Calu3 (cell line): ENCODE measurements at places on chromosomes 13 and 19. TPM values are rescaled to one million over a fixed set of nuclear protein-coding genes. Genes with fewer than 3 reads are reported as not detected.

DNA sequence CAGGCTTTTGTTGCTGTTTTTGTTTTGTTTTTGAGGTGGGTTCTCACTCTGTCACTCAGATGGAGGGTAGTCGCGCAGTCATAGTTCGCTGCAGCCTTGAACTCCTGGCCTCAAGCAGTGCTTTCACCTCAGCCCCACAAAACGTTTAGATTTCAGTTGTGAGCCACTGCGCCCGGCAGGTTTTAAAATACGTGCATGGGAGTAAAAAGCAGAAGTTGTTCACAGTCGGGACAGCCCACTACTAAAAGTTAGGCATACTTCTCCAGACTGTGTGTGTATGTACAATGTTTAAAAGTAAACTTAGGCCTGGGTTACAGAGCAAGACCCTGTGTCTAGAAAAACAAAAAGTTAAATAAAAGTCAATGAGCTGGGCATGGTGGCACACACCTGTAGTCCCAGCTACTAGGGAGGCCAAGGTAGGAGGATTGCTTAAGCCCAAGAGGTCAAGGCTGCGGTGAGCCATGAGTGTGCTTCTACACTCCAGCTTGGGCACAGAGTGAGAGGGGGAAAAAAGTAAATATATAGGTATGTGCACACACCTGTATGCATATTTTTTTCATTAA lies 6.1 kb downstream of the SAFB start:
- H3K4me1 ChIP-seq, result peaks cover 25% of the 10 kb centered on the region
- no peak overlapping the region for H3K4me3 ChIP-seq
- DNase-seq, result no peak
- peaks cover 42% of the 10 kb centered on the region for H3K36me3 ChIP-seq

Gene CEACAM16
- 0.38 TPM in 1 of 2 replicates, not detected in the other for total RNA-seq

DNA sequence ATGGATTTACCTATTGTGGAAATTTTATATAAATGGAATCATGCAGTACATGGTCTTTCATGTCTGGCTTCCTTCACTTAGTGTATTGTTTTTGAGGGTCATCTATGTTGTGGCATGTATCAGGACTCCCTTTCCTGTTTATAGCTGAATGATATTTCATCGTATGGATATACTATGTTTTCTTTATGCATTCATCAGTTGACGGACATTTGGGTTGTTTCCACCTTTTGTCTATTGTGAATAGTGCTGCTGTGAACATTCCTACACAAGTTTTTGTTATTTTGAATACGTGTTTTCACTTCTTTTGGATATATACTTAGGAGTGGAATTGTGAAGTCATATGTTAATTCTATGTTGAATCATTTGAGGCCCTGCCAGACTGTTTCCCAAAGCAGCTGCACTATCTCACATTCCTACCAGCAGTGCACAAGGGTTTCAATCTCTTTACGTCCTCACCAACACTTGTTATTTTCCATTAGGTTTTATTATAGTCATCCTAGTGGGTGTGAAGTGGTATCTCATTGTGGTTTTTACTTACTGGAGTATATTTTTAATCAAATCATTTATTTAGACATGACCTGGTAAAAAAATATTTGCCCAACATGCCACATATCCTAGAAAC lies 262.7 kb downstream of the DLEU7 start:
- H3K4me1 ChIP-seq, result no peaks in the 10 kb centered on the region
- H3K4me3 ChIP-seq, result no peak overlapping the region
- H3K27ac ChIP-seq, result no peak overlapping the region
- DNase-seq, result no peak

DNA sequence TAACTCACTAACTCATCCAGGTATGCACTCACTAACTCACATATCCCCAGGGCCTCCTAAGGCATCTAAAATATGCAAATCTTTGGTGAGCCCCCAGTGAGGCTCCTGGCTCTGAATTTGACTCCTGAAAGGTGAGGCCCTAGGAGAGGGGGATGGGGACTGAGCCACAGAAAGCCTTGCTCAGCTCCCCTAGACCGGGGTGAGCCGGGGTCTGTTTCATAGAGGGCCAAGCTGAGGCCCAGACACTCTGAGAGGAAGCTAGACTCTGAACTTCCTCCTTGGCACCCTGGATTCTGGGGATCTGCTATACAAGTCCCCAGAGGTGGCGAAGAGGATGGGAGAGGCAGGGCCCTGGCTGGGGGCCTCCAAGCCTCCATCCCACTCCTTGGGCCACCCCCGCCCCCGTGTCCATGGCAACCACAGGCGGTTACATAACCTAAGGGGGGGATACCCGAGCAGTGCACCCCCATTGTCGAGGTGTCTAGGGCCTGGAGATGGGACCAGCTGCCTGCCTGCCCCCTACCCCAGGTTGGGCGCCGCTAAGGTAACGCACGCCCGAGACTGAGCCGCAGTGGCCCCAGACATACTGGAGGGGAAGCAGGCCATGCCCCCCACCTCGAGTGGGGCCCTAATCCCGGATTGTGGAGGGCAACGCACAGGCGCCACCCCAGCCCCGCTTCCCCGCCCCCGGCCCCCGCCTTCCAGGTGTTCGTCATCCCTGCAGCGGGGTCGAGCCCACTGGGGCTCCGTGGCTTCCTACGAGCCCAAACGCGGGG lies 646 bp downstream of the ABHD8 start:
- H3K4me3 ChIP-seq, result peak overlapping the region; percentile 58
- DNase-seq, result no peak
- H3K27me3 ChIP-seq, result no peaks in the 10 kb centered on the region
- peaks cover 28% of the 10 kb centered on the region for H3K36me3 ChIP-seq
- H3K4me1 ChIP-seq, result peaks cover 11% of the 10 kb centered on the region

Gene ZNF324B
- 12.0 and 13.7 TPM in 2 replicates for total RNA-seq

- no peak overlapping the region for H3K27ac ChIP-seq
- no peaks in the 10 kb centered on the region for H3K27me3 ChIP-seq
- no peaks in the 10 kb centered on the region for H3K4me1 ChIP-seq
- H3K4me3 ChIP-seq, result no peak overlapping the region
- peaks cover 9% of the 10 kb centered on the region for H3K36me3 ChIP-seq
Measured at GRCh38 chr13:20132052-20132634, 28.7 kb downstream of the GJA3 start.

Gene LGI4
- total RNA-seq, result 0.42 and 0.68 TPM in 2 replicates

DNA sequence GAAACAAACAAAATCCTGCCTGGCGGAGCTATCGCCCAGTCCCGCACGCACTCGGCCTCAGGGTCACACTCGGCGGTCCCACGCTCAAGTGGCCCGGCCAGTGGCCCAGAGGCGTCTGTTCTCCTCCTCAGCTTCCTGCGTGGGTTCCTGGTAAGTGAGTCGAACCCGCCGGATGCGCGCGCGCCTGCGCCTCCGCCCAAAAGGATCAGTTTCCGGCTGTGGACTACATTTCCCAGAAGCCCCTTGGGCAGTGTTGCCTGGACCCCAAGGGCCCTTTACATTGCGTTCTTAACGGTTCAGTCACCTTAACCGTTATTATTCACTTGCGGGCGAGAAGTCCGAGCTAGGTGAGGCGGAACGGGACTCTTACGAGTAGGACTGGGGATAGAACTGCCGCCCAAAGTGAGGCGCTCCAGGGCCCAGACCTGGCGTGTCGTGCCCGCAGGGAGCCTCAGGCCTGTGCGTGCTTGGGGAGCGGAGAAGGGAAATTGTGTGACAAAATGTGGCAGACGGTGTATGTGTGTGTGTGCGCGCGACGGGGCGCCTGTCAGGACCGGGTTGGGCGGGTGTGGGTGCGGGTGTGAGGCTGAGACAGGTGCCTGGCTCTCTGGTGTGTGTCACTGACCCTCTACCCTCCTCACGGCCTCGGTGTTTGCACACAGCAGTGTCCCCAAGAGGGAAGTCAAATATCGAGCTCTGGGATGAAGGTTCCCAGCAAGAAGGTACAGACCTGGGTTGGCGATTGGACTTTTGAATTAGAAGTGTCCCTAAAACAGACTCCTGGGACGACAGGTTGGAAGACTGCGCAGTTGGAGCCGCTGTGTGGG lies at the start of gene ZNF546:
TSS of gene ZNF546 (plus strand) at position 250 of the 827 bp plus-strand sequence. CDS start 1,267 bp downstream, outside the sequence.
- H3K4me1 ChIP-seq, result peaks cover 18% of the 10 kb centered on the region
- no peaks in the 10 kb centered on the region for H3K27me3 ChIP-seq
- H3K36me3 ChIP-seq, result peaks cover 13% of the 10 kb centered on the region
- DNase-seq, result peak; percentile 87
- H3K27ac ChIP-seq, result peak within 1 kb of the TSS; percentile 92
- peak within 1 kb of the TSS; percentile 96 for H3K4me3 ChIP-seq

GRCh38 chr13:25912961-25913360 lies 138.9 kb downstream of the SHISA2 start:
- no peak for DNase-seq
- H3K4me1 ChIP-seq, result no peaks in the 10 kb centered on the region
- no peaks in the 10 kb centered on the region for H3K36me3 ChIP-seq
- H3K27ac ChIP-seq, result no peak overlapping the region
- H3K4me3 ChIP-seq, result no peak overlapping the region

DNA sequence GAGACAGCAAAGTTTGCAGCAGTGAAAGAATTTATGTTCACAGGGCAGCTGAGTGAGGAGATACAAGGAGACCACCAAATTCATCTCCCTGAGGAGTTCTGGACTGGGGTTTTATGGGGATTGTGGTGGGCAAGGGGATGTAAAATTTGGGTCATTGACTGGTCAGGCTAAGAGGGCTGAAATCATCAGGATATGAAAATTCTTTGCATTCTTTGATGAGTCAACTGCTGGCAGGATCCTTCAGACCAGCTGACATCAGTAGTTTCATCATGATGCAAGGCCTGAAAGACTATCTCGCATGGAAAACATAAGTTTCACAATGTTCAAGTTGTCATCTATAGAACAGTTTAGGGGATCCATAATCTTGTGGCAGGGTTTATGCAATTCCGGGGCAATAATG lies 869.5 kb upstream of the PCDH9 start:
- H3K4me3 ChIP-seq, result no peak overlapping the region
- H3K4me1 ChIP-seq, result no peaks in the 10 kb centered on the region
- H3K27ac ChIP-seq, result no peak overlapping the region
- no peak for DNase-seq
- no peaks in the 10 kb centered on the region for H3K36me3 ChIP-seq

DNA sequence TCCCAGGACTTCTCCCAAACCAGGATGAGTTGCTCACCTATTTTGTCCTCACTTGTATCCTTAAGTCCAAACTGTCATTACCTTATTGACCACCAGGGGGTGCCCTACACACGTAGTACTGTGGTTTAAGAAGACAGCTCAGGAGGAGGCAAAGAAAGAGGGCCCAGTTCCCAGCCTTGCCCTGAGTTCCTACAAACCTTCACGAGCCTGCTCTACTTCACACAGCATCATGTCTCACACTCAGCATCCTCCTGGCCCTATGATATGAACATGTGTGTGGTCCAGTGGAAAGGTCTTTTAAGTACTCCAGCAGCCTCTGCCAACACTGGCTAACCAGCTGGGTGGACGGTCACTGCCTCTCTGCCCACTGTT lies 8.1 kb upstream of the ZNF784 start:
- peak overlapping the region; percentile 22 for H3K4me3 ChIP-seq
- peak; percentile 94 for DNase-seq
- H3K27me3 ChIP-seq, result no peaks in the 10 kb centered on the region

Gene ADGRE2
- total RNA-seq, result 0.54 TPM in 1 of 2 replicates, not detected in the other

Gene UBL3
- 13.8 and 15.9 TPM in 2 replicates for total RNA-seq

Gene PCDH17
- total RNA-seq, result not detected in 2 replicates

- H3K27ac ChIP-seq, result no peak overlapping the region
- no peaks in the 10 kb centered on the region for H3K4me1 ChIP-seq
- no peak for DNase-seq
- no peaks in the 10 kb centered on the region for H3K27me3 ChIP-seq
- H3K4me3 ChIP-seq, result no peak overlapping the region
Measured at GRCh38 chr13:94464771-94465170, 14.7 kb downstream of the DCT start.

- peak; percentile 92 for DNase-seq
- peak overlapping the region; percentile 30 for H3K4me3 ChIP-seq
- no peaks in the 10 kb centered on the region for H3K27me3 ChIP-seq
Measured at GRCh38 chr19:13053761-13054625, 48.7 kb downstream of the LYL1 start.

Gene SIAH3
- not detected in 2 replicates for total RNA-seq

- H3K27ac ChIP-seq, result no peak overlapping the region
- no peaks in the 10 kb centered on the region for H3K4me1 ChIP-seq
- H3K36me3 ChIP-seq, result no peaks in the 10 kb centered on the region
Measured at GRCh38 chr13:84670245-84670644, 788.0 kb upstream of the SLITRK1 start.

- no peak for DNase-seq
- H3K27ac ChIP-seq, result no peak overlapping the region
- H3K4me3 ChIP-seq, result no peak overlapping the region
- no peaks in the 10 kb centered on the region for H3K27me3 ChIP-seq
- no peaks in the 10 kb centered on the region for H3K36me3 ChIP-seq
- H3K4me1 ChIP-seq, result no peaks in the 10 kb centered on the region
Measured at GRCh38 chr13:46232281-46232680, 20.6 kb downstream of the LRRC63 start.

GRCh38 chr13:46168341-46168740 lies 13.6 kb downstream of the LCP1 start:
- H3K36me3 ChIP-seq, result peaks cover 5% of the 10 kb centered on the region
- DNase-seq, result no peak
- H3K27me3 ChIP-seq, result no peaks in the 10 kb centered on the region
- peaks cover 23% of the 10 kb centered on the region for H3K4me1 ChIP-seq

GRCh38 chr19:51141181-51141580 lies 920 bp upstream of the SIGLEC7 start:
- peaks cover 100% of the 10 kb centered on the region for H3K27me3 ChIP-seq
- no peak overlapping the region for H3K4me3 ChIP-seq
- no peak overlapping the region for H3K27ac ChIP-seq
- H3K36me3 ChIP-seq, result no peaks in the 10 kb centered on the region
- H3K4me1 ChIP-seq, result no peaks in the 10 kb centered on the region

DNA sequence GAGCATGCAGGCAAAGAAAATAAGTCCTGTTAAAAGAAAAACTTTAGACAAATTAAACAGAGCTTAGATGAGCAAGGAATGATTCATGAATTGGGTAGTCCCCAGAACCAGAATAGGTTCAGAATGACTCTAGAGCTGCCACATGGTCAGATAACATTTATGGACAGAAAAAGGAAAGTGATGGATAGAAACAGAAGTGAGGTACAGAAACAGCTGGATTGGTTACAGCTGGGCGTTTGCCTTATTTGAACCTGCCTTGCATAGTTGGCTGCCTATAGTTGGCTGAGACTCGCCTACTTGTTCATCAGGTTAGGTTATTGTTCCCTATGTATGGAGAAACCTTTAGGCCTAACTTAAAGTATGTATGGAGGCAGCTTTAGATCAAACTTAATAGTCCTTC lies 35.4 kb downstream of the WDFY2 start:
- DNase-seq, result no peak
- no peak overlapping the region for H3K4me3 ChIP-seq
- H3K4me1 ChIP-seq, result no peaks in the 10 kb centered on the region
- no peak overlapping the region for H3K27ac ChIP-seq

Gene ZNF808
- total RNA-seq, result not detected in 2 replicates

DNA sequence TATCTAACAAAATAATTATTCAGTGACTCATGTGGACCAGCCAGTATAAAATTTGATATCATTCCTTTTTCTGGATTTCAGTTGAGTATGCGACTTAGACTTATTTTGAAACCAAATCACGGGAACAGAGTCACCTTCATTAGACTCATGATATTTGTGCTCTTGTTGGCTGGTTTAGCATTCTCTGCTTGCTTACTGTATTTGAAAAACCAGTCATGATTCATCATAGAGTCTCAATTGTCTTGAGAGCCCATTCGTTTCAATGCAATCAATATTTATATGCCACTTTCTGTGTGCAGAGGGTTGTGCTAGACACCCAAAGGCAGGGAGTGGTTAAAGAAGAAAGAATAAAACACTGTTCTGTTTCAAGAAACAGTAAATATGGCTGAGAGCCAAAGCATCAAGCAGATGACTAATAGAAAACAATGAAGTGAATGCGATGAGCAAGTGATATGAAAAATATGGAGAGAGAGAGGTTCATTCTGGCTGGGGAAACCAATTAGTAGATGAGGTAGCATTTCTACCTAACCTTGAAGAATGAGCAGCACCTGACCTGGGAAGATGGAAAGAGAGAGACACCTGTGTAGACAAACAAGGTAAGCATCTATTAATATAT lies 99.6 kb upstream of the MBNL2 start:
- no peaks in the 10 kb centered on the region for H3K27me3 ChIP-seq
- peak overlapping the region; percentile 76 for H3K27ac ChIP-seq
- peaks cover 48% of the 10 kb centered on the region for H3K4me1 ChIP-seq
- peak; percentile 19 for DNase-seq
- H3K36me3 ChIP-seq, result no peaks in the 10 kb centered on the region

Gene ACP7
- total RNA-seq, result 6.6 and 9.5 TPM in 2 replicates
